ENCODE measurements at places on chromosomes 12 and 14. TPM values are rescaled to one million over a fixed set of nuclear protein-coding genes. Genes with fewer than 3 reads are reported as not detected.

GRCh38 chr12:68075416-68075815 lies 84.1 kb downstream of the IFNG start:
- no peak overlapping the region for H3K27ac ChIP-seq
- no peak for DNase-seq
- H3K4me3 ChIP-seq: no peak overlapping the region
- no peaks in the 10 kb centered on the region for H3K4me1 ChIP-seq
- H3K27me3 ChIP-seq: no peaks in the 10 kb centered on the region
- no peaks in the 10 kb centered on the region for H3K36me3 ChIP-seq

DNA sequence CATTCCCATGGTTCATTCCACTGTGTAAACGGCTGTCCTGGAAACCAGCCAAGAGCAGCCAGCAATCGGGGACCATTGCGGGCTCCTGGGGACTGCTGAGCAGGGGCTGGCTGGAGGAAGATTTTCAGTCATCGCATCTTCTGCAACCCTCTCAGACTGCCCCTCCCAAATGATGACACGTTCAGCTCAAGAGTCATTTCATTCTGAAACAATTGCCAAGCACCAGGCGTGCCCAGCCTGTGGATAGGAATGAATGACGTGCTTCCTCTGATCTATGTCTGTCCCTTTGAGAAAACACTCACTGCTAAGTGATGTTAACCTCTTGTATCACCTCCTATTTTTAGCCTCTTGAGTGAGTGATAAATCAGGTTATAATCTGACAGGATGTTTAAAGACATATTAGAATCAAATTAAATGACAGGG lies 62.0 kb downstream of the NDUFA12 start:
- peak overlapping the region; percentile 61 for H3K27ac ChIP-seq
- H3K36me3 ChIP-seq: no peaks in the 10 kb centered on the region
- peak; percentile 82 for DNase-seq
- no peak overlapping the region for H3K4me3 ChIP-seq
- H3K27me3 ChIP-seq: no peaks in the 10 kb centered on the region

GRCh38 chr14:50599700-50600444 lies 39.9 kb downstream of the ATL1 start:
- no peaks in the 10 kb centered on the region for H3K4me1 ChIP-seq
- H3K36me3 ChIP-seq: no peaks in the 10 kb centered on the region
- no peaks in the 10 kb centered on the region for H3K27me3 ChIP-seq
- peak; percentile 78 for DNase-seq
- H3K4me3 ChIP-seq: no peak overlapping the region

- no peaks in the 10 kb centered on the region for H3K36me3 ChIP-seq
- DNase-seq: no peak
- H3K27ac ChIP-seq: no peak overlapping the region
- H3K27me3 ChIP-seq: no peaks in the 10 kb centered on the region
- no peak overlapping the region for H3K4me3 ChIP-seq
- no peaks in the 10 kb centered on the region for H3K4me1 ChIP-seq
Measured at GRCh38 chr14:26930576-26930975, 332.7 kb upstream of the NOVA1 start.

GRCh38 chr14:61130512-61131260 lies 149.6 kb downstream of the SLC38A6 start:
- no peak overlapping the region for H3K27ac ChIP-seq
- H3K27me3 ChIP-seq: no peaks in the 10 kb centered on the region
- H3K36me3 ChIP-seq: no peaks in the 10 kb centered on the region
- no peak for DNase-seq

DNA sequence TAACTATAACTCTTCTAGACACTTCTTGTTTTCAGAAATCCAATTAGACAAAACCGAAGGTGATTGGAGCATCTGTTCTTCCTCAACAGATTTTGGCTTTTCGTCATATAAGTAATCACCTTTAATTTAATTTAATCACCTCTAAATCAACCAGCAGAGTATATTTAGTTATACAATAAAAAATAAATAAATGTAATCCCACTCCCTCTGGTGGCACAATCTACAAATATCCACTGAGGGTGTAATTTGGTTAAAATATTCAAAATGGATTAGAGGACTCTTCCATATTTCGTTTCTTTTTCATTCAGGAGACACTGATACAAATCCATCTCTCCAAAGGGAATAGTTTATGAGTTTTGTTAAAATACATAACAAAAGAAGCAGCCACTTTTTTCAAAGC lies 18.3 kb upstream of the SLC35F4 start:
- no peaks in the 10 kb centered on the region for H3K27me3 ChIP-seq
- no peaks in the 10 kb centered on the region for H3K4me1 ChIP-seq
- DNase-seq: no peak

DNA sequence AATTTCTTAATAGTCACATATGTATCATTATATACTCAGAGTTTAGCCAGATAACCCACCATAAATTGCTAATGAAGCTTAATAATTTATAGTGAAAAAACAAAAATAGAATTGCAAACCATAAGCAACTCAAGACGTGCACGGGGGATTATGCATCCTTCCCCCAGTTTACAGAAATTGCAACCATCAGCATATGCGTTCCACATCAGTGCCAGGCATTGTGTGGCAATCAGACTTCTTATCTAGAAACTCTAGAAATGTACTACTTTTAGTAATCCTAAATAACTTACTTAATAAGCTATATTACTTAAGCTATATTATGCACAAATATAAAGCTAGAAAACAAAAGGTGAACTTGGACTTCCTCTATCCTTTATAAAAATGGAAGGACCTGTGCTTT lies 115.8 kb downstream of the CRADD start:
- H3K36me3 ChIP-seq: no peaks in the 10 kb centered on the region
- no peak for DNase-seq
- no peak overlapping the region for H3K4me3 ChIP-seq
- H3K4me1 ChIP-seq: peaks cover 5% of the 10 kb centered on the region
- H3K27ac ChIP-seq: no peak overlapping the region

- no peaks in the 10 kb centered on the region for H3K27me3 ChIP-seq
- no peak overlapping the region for H3K4me3 ChIP-seq
- no peak for DNase-seq
- no peaks in the 10 kb centered on the region for H3K36me3 ChIP-seq
Measured at GRCh38 chr12:116026768-116027550, 250.5 kb downstream of the MED13L start.

GRCh38 chr12:6526766-6527525 lies 7.4 kb upstream of the GAPDH start:
- H3K36me3 ChIP-seq: peaks cover 35% of the 10 kb centered on the region
- H3K4me3 ChIP-seq: no peak overlapping the region
- peaks cover 4% of the 10 kb centered on the region for H3K4me1 ChIP-seq
- H3K27me3 ChIP-seq: no peaks in the 10 kb centered on the region

DNA sequence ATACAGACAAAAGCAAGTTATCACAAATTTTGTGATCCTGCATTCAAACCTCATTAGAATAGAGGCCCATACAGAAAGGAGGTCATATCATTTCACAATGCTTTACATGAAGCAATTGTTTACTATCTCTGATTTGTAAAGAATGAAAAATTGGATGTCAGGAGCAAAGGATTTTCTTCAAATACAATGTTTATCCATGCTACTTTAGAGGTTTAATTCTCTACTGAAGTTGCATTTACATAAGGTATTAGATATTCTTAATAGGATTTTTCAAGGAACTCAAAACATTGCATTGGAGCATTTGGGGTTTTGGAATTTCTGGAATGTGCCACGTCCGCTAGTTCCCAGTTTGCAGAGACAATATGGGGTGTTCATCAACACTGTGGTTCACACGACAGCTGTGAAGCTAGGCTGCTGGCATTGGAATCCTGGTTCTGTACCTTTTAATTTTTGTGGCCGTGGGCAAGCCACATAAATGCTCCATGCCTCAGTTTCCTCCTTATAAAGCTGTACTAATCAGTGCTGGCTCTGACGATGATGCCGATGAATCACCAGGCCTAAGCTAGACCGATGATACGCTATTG lies 174.8 kb downstream of the APAF1 start:
- DNase-seq: no peak
- no peak overlapping the region for H3K4me3 ChIP-seq
- H3K27me3 ChIP-seq: no peaks in the 10 kb centered on the region
- H3K27ac ChIP-seq: no peak overlapping the region

- no peak overlapping the region for H3K27ac ChIP-seq
- no peaks in the 10 kb centered on the region for H3K4me1 ChIP-seq
- peak; percentile 47 for DNase-seq
- H3K36me3 ChIP-seq: peaks cover 1% of the 10 kb centered on the region
- H3K4me3 ChIP-seq: no peak overlapping the region
- H3K27me3 ChIP-seq: no peaks in the 10 kb centered on the region
Measured at GRCh38 chr14:100428727-100429126, 105.6 kb downstream of the SLC25A47 start.

GRCh38 chr14:56073799-56074198 lies 44.4 kb upstream of the PELI2 start:
- no peaks in the 10 kb centered on the region for H3K36me3 ChIP-seq
- no peak overlapping the region for H3K27ac ChIP-seq
- no peaks in the 10 kb centered on the region for H3K4me1 ChIP-seq
- H3K4me3 ChIP-seq: no peak overlapping the region

DNA sequence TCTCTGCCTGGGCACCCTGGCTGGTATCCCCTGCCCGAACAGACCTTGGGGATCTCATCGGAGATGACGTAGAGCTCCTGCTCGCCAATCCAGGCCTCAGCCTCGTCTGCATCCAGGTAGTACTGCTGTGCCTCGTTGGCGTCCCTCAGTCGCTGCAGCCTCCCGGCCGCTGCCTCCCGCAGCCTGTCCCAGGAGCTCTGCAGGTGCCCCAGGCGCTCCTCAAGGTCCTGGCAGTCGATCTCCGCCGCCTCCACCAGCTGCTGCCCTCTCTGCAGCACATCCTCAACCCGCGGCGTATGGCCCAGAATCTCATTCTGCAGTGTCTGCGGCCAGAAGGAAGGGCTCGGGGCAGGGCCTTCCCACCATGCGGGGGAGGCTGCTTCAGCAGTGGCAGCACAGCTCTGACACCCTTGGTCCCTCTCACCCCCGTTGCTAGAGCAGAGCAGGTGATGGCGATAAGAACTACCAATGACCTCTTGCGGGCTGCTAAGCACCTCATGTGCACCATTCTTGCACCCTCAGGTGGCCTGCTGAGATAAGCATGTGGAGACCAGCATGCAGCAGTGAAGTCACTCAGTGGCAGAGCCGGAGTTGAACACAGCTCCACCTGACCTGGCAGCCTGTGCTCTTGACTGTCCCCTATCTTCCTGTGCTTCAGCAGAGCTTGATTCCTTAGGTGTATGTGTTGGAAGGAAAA lies 71.0 kb downstream of the PLEKHG3 start:
- H3K4me1 ChIP-seq: no peaks in the 10 kb centered on the region
- H3K27ac ChIP-seq: no peak overlapping the region
- no peak for DNase-seq

The MGST1 gene
- total RNA-seq: 78.6 TPM

The MGP gene
- 2.0 TPM for total RNA-seq

The PRIMA1 gene
- total RNA-seq: not detected

The TAS2R20 gene
- total RNA-seq: 2.1 TPM

The SALL2 gene
- total RNA-seq: 3.5 TPM

The KRT77 gene
- not detected for total RNA-seq
